ENCODE measurements at places on chromosomes 11 and 22.

DNA sequence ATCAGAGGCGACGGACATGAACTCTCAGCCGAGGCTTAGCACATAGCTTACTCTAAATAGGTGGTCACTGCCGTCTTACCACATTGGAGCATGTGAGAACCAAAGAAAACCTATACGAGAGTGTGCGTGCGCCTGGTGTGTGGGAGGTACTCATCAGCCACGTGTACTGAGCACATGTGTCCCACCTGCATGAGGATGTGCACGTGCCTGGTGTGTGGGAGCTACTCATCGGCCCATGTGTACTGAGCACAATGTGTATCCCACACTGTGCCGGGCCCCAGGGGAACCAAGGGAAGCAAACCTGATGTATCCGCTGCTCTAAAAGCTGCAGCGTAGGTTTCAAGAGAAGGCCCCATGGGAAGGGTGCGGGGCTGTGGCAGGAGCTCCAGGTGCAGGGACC is 56.4 kb downstream of the ANO1 start:
- DNase-seq: no peak

- DNase-seq: no peak
Observed at GRCh38 chr22:38964989-38965388, 7.6 kb downstream of the APOBEC3A start.

DNA sequence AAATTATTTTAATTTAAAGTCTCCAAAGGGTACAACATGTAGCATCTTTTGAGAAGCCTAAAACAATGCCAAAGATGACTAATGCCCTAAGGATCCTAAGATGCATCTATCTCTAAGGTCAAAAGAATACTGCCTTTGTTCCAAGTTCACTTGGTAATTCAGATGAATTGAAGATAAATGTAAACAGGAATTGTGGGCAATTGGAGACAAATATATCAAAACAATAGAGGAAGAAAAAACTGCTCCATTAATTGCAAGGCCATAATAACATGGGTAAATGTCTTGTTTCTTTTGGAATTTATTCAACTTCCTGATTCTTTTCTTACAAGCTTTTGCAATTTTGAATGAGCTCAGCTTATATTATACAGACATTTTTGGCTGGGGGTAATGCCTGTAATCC is 338.6 kb downstream of the TTC28 start:
- DNase-seq: peak; percentile 5

GRCh38 chr11:86211619-86212018 is 32.9 kb upstream of the EED start:
- no peak for DNase-seq

DNA sequence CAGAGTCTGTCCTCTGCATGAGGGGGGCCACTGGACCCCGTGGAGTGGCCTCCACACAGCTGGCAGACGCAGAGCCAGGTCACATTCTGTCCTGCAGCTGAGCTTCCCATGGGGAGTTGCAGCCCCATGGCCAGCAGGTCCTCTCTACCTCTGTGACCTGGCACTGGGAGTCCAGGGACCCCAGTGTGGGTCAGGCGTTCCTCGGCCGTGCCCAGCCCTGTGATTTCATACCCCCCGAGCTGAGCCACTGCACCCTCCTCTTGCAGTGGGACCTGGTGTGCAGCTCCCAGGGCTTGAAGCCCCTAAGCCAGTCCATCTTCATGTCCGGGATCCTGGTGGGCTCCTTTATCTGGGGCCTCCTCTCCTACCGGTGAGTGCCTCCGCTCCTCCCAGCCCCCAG is 32.2 kb upstream of the SLC22A12 start:
- DNase-seq: no peak

GRCh38 chr11:130388607-130389205 is 39.7 kb downstream of the ADAMTS8 start:
- DNase-seq: no peak

DNA sequence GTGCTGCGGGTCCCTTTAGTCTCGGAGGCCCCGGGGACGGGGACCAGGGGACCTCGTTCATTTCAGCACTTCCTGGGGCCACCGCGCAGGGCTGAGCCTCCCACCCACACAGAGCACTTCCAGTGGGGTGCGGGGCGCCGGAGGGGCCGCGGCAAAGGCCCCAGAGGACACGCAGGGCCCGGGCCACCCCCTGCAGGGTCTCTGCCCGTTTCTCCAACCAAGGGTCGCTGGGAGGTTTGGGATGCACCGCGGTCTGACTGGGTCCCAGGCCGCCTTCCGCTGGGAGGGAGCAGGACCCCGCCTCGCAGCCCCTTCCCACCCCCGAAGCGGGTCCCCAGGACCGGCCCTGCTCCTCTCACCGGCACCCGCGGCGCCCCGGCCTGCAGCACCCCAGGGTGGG is 37.5 kb downstream of the TOLLIP start:
- no peak for DNase-seq

GRCh38 chr11:60211206-60211605 is 28.3 kb upstream of the MS4A6A start:
- DNase-seq: no peak

GRCh38 chr11:48103621-48104567 is 112.7 kb upstream of the OR4B1 start:
- no peak for DNase-seq

GRCh38 chr22:36247955-36248354 is 5.0 kb upstream of the APOL1 start:
- no peak for DNase-seq

DNA sequence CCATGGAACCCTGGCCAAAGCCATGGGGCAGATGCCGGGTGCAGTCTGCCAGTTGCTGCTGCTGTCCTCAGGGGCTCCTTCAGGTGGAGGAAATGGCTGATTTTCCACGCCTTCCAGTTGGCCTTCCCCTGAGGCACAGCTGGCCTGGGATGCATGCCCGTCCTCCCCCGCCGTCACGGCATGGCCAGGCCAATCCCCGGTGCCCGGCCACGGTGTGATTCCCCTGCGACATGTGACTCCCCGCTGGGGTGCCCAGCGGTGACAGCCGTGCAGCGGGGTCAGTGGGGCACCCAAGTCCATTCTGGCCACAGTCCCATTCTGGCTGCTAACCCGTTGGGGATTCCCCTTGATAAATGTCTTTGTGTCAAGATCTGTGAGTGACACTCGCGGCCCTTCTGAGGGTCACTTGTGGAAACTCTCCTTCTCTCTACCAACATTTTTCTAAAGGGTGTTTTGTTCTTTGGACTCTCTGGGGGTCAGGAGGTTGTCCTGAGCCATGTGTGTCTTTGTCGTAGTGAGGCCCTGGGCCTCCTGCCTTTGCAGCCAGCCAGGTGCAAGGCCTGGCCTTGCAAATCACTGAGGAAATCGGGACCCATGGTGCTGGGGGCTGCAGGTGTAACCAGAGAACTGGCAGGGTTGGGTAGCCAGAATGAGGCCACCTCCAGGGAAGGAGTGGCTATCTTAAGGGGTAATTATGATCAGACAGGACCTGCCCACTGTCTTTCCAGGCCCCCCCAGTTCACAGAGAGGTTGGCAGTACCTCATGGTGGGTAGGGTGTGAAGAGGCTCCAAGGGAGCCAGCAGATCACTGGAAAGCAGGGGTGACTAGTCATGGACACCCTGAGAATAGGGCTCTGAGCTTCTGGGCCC is 37.1 kb downstream of the KCNQ1OT1 start:
- no peak for DNase-seq

DNA sequence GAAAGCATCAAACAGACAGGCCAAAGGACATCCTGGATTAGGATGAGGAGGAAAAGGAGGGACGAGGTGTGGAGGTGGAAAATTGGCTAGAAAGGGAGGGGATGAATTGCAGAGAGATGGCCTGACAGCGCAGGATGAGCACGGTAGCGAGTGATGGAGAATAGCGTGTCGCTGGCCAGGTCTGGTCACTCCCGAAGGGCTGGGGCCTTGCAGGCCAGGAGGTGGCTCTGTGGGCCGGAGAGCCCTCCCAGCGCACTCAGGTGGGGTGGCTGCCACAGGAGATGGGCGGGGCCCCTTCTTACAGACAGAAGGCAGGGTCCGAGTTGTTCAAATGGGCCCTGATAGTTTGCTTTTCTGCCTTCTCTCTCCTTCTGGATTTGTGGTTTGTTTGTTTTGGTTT is 37.1 kb upstream of the THY1 start:
- no peak for DNase-seq

GRCh38 chr11:10564696-10565318 is 3.7 kb downstream of the LYVE1 start:
- no peak for DNase-seq

DNA sequence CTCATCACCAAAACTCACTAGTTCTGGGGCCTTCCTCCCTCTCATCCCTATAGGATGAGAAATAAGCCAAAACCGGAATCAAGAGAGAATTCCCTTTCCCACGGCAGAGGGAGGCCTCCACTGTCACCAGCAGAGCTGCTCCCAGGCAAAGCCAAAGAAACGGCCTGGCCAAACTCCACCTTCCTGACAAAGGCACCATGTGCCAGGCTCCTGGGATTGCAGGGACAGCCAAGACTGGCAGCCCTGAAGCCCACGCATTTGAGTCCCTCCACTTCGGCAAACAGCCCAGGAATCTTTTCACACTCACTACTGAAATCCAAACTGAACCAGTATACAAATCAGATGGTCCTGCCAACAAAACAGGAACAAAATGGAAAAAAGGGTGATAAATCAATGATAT is 6.1 kb downstream of the SMCO4 start:
- DNase-seq: no peak

DNA sequence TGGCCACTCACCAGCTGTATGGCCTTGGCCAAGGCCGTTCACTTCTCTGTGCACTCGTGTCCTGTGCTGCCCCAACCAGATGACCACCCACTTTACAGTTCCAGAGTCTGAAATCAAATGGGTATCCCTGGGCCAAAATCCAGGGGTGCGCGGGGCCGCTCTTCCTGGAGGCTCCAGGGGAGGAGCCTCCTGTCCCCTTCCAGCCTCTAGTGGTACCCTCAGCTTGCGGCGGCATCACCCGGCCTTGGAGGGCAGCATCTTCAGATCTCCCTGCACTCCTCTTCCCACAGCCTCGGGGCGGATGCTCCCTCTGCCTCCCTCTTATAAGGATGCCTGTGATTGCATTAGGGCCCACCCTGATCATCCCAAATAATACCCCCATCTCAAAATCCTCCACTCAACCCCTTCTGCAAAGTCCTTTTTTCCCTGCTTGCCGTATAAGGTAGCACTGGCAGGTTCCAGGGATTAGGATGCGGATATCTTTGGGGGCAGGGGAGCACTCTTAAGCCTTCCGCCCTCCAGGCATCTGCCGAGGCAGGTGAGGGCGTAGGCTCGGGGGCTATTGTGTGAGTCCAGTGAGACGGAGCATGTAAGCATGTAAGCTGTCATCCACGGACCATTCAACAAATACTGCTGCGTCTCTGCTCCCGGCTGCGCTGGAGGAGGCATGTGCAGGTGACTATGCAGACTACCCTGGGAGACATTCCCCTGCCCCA is 24.4 kb upstream of the SHISAL1 start:
- no peak for DNase-seq

DNA sequence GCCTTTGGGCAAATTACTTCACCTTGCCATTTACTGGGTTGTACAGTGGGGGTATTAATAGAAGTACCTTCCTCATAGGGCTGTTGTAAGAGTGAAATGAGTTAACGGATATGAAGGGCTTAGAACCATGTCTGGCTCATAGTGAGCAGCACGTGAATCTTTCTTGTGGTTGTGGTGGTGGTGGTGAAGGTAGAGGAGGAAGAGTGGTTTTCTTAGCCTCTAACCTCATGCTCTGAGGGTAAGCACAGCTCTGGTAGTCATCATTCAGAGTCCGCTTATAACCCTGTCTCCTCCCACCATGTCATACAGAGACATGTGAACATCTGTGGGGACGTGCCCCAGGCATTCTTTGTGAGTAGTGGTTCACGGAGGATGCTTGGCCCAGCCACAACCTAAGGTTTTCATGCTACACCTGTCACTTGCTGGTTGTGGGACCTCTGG is 43.6 kb downstream of the TEAD1 start:
- DNase-seq: no peak

GRCh38 chr11:75383246-75383645 is 16.1 kb upstream of the RPS3 start:
- no peak for DNase-seq

DNA sequence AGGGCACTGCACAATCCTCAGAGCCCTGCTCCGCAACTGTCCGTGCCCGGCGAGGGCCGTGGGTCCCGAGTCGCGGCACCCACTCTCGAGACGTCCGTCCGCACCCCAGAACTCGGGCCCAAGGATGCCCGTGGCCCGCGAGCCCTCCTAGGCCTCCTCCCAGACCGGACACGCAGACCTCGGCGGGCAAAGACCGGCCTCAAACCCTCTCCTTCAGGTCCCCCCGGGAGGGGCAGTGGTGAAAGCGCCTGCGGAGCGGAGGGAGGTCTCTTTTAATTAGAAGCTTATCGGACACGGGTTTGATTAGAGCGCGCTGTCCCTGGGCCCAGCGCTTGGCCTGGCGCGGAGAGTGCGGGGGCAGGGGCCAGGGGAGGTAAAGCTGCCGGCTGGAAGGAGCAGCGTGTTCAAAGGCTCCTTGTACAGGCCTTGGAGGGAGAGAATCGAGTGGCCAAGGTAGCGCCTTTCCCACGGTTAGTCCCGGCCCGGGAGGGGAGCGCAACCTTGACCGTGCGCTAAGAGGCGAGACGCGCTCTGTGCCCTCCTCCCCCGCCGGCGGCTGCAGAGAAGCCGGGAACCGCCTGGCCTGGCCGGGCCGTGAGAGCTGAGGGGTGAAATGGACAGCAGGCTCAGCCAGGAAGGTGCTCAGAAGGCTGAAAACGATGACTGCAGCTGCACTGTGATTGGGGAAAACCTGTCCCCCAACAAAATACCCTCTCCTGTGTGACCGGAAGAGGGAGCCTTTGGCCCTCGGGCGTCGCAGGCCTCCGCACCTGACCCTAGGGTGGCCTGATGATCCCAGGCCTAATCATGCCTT is 4.6 kb downstream of the WT1 start:
- no peak for DNase-seq

GRCh38 chr11:2295971-2296912 is 5.5 kb downstream of the C11orf21 start:
- DNase-seq: no peak

DNA sequence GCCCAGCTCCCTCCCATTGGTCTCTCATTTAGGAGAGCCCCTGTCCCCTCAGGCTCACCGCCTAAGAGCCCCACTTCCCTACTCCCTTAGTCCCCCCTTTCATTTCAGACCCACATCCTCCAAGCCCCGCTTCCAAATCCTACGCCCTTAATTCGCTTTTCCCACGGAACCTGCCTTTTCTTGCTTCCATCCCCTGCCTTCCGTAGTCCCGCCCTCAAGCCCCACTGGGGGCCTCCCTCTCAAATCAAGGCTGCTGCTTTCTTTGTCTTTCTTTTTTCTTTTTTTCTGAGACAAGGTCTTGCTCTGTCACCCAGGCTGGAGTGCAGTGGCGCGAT is 396 bp downstream of the CCDC157 start:
- no peak for DNase-seq

DNA sequence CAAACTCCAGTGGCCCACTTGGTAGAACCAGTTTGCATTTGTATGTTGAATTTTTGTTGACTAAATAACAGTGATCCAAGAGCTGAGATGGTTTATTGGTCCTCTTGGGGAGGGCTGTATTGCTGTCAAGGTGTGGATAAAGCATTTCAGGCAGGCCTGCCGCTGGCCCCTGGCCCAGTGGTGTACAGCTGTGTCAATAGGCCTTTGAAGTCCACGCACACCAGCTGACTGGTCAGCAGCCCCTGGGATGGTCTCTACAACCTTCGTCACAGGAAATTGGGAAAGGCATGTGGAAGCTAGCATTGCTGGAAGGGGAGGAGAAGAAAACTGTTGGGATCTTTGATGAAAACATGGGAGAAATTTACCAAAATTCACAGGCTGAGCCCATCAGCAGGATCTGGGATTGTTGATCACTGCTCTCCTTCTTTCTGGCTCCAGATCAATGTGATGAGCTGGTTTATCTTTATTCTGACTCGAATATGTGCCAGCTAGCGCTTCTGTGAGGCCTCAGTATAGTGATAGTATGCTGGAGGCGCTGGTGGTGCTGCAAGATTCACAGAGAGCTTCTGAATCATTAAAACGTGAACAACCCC is 12.5 kb upstream of the E2F8 start:
- DNase-seq: no peak

Measured in pulmonary artery endothelial cell (primary cell).